ENCODE measurements at places on chromosomes 4 and X.

- no peak for DNase-seq
Measured at GRCh38 chr4:180578175-180578574, 1665.0 kb upstream of the TENM3 start.

- DNase-seq = no peak
Measured at GRCh38 chr4:38819569-38819968, 15.0 kb upstream of the TLR1 start.

GRCh38 chr4:82373486-82373815 lies 340 bp downstream of the HNRNPD start:
- DNase-seq = no peak

- no peak for DNase-seq
Measured at GRCh38 chr4:125082729-125083417, 231.9 kb upstream of the FAT4 start.

DNA sequence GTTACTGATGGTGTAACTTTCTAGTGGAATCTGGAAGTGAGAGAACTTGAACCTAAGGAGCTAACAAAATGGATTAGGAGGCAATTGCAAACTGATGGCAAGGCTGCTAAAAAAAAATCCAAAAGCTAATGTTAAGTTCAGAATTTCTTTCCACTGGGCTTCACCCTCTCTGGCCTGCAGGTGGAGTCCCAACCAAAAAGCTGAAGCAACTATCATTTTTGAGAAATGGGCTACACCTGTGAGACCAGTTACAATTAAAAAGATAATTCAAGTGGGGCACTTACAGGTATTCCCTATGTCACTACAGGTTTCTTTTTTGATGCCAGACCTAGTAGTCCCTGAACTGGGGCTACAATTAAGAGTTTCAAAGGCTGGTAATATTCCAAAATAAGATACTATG lies 142.1 kb upstream of the FTHL17 start:
- DNase-seq = no peak

- DNase-seq = no peak
Measured at GRCh38 chr4:94507281-94507680, 55.5 kb downstream of the PDLIM5 start.

GRCh38 chr4:140096921-140097320 lies 57.1 kb downstream of the MAML3 start:
- DNase-seq = no peak

DNA sequence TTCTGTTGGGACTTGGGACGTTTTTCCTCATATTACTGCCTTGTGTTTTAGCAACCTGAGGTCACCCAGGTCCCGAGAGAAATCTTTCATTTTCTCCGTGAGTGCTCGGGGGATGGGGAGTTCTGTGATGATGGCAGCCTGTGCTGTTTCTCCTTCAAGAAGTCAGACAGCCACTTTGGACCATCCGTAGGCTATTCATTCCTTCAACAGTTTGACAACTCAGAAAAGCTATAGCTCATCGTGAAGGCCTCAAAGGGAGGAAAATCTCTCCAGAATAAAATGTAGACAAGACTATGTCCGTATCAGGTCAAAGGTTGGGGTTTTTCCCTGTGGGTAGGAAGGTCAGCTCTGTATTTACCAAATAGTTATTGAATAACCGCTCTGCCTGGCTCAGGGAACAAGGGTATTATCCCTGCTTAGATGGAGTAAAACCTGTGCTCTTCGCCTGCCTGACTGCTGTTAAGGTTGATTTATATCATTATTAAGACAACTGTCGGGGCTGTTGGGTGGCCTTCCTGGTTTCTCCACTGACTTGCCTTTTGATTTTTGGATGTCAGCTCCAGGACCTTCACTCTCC lies 36.6 kb downstream of the FAM114A1 start:
- DNase-seq = no peak

- no peak for DNase-seq
Measured at GRCh38 chr4:23962462-23962861, 72.6 kb upstream of the PPARGC1A start.

GRCh38 chr4:2617955-2618354 lies 81.5 kb downstream of the FAM193A start:
- no peak for DNase-seq

- DNase-seq = no peak
Measured at GRCh38 chr4:151468715-151469696, 60.0 kb downstream of the FHIP1A start.

- no peak for DNase-seq
Measured at GRCh38 chr4:86033171-86033570, 326.7 kb downstream of the MAPK10 start.

DNA sequence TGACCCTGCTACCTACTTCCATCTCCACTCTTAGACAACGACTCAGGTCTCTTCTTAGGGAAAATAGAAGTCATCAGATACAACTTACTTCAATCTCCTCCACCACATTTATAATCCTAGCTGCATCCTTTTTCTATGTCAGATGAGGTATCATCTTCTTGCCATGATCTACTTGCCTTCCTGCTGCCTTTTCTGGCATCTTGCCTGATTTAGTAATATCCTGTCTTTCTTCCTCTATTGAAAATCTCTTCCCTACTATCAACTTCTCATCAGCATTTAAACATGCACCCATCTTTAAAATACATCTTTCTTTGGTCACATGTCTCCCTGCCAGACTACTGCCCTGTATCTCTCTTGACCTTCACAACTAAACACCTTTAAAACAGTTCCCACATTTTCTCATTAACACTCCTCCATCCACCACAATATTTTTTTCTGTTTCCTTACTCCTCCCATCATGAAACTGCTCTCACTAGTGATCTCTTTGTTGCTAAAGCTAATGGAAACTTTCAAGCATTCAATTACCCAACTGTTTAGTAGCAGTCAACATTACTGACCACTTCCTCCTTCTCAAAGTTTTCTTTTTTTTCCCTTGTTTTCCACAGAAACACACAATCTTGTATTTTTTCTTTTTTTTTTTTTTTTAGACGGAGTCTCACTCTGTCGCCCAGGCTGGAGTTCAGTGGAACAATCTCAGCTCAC lies 100.8 kb upstream of the CXorf66 start:
- DNase-seq = no peak

DNA sequence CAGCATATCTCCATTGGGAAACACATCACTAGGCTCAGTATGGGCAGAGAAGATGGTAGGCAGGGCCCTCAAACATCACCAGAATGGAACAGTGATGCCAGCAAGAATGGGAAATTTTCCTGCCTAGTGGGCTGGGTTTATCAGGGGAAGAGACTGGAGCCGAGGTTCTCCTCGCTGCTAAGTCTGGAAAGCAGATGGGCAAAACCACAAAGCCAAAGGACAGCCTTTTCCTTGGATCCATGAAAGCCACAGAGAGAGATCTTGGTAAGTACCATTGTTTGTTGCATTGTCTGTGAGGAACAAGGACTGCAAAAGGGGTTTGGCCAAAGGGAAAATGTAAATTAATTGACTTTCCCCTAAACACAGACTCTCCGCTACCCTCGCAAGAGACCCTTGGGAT lies 80.1 kb downstream of the ATG4A start:
- DNase-seq = no peak

DNA sequence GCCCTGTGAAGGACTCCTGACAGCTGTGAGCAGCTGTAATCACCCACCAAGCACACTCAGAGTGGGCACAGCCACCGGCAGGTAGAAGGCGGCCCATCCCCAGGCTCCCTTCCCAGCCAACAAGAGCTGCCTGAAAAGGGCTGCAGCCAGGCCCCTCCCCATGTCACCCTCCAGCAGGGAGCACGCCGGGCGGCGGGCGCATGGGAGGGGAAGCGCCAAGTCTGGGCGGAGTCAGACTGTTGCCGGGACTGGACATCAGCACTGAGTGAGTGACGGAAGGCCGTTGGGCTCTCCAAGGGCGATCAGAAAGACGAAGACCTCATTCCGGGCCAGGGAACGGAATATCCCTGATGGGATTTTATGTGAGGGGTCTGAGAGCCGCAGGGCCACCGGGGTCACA lies 82.1 kb downstream of the PPP2R2C start:
- no peak for DNase-seq

- DNase-seq = no peak
Measured at GRCh38 chr4:20137176-20137575, 114.5 kb upstream of the SLIT2 start.

GRCh38 chr4:2796849-2797544 lies 4.1 kb downstream of the SH3BP2 start:
- DNase-seq = no peak

DNA sequence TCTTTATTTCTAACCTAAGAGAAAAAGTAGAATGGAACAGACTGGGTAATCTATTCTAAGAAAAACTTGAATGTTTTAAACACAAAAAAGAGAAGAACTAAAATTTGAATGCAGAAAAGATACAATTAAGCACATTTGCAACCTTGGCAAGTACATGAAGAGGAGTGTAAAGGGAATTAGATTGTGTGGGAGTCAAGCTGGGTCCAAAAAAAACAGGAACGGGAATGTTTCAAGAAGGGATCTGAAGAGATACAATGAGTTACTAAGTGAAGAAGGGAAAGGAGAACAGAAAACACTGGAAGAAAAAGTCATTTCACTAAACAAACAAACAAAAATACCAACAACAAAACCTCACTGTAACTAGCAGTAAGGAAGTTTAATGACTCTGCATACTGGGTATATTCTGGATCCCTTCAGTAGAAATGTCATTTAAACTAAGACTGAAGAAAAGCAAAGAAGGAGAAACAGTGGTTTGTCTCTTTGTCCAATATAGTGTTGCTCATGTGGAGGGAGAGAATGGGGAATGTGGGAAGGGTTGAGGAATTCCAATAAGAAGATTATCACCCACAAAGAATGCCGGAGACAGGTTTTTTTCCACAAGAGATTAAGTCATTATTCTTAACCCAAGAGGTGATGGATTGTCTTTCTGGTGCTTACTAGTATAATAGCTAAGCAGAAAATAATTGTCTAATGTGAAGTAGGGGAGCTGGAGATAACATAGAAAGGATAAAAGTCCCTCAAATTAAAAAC lies 50.4 kb upstream of the PTPN13 start:
- DNase-seq = no peak

- no peak for DNase-seq
Measured at GRCh38 chrX:18348047-18348446, 6.4 kb downstream of the SCML2 start.

DNA sequence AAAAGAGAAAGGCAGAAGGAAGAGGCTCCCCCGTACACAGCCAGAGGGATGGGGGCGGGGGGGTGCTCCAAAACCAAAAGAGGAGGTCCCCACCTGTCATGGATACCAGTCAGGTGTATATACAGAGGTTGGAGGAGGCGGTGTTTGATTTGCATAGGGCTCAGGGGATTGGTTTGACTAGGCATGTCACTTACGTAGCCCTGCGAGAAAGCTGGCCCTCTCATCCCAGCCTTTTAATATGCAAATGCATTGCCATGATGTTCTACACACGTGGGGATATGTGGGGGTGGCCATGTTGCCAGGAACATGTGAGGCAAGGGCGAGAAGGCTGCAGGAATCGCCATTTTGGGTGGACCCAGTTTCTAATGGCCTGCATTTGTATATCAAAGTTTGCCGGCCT lies 38.6 kb downstream of the TMEM150C start:
- no peak for DNase-seq

DNA sequence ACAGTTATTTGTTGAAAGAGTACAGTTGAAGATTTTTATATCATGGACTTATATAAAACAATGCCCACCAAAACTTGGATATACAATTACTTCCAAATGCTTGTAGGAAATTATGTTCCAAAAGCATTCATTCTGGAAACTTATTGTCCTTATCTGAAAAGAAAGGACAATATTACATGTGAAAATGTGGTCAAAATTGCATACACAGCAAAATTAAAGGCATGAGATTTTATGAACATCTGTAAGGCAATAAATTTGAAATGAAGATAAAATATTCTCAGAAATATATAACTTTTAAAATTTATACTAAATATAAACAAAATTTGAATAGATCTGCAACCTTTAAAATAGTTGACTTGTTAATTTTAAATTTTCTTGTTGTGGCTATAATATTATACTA lies 1173.8 kb downstream of the NLGN4X start:
- no peak for DNase-seq

DNA sequence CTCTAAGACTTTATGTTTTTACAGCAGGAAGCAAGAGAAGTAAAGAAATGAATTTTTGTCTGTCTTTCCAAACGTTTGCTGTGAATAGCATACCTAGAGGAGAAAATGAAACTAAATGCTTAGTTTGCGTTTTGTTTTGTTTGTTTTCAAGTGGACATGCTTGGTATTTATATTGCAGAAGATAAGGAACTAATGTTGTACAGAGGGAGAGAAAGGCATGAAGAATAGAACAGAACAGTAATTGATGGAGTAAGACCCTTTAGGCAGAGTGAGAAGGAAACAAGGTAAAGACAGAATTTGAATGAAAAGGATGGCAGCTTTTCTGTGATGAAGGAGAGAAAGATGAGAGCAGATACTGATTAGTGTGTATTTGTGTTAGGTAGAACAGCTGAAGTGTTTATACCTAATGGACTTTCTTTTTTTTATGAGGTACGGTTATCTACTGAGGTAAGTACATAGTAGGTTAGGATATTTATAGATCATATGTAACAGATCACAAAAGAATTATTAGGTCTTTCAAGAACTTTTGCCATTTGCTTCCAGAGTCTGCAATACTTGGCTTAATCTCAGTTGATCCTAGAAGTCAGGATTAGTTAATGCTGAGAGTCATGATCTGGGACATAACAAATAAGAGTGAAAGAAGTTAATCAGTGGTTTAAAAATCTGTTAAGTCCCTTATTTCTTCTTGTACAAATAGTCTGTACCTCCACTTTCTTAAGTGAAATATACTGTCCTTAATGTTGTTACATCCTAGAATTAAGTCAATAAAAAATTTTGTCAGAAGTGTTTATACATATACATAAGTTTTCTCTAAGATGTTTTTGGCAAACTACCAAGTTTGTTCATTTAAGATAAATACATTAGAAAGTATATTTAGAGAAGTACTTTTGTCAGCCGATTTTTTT lies 36.8 kb downstream of the FABP2 start:
- no peak for DNase-seq
